Suppressor macrophage (primary cell): ENCODE measurements at places on chromosomes 2 and 18.

GRCh38 chr2:55856936-55857335 is 66.6 kb downstream of the EFEMP1 start:
- no peak for DNase-seq

DNA sequence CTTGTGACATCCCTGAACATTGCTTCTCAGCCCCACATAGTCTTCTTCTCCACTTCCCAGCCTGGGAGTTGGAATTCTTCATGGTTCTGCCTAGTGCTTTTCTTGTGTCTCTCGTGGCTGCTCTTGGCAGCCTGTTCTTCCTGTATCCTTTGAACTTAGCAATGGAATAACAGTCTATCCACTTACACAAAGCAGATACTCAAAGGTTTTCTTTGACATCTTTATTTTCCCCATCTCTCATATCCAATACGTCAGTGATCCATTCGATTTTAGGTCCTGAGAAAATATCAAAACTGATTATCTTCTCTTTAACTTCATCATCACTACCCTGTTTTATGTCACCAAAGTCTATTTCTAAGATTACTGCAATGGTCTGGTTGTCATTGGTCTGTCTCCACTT is 1091.2 kb upstream of the PIK3C3 start:
- no peak for DNase-seq

GRCh38 chr2:43984533-43984932 is 11.3 kb downstream of the LRPPRC start:
- DNase-seq, result no peak

DNA sequence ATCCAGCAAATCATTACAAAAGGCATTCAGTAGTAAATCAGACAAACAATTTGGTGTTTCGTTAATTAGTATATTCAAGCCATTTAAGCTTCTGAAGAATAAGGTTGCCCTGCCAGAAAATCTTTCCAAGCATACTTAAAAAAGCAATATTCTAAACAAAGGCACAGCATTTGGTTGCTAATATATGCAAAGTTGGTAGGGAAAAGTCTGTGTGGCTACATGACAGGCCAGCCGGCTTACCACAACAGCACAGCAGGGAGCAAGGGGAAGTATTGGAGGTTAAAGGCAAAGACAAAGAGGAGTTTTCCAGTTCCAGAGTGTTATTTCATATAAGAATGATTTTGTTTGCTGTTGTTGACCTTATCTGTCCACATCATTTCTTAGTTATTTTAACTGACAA is 282.3 kb downstream of the MBD5 start:
- DNase-seq, result no peak

DNA sequence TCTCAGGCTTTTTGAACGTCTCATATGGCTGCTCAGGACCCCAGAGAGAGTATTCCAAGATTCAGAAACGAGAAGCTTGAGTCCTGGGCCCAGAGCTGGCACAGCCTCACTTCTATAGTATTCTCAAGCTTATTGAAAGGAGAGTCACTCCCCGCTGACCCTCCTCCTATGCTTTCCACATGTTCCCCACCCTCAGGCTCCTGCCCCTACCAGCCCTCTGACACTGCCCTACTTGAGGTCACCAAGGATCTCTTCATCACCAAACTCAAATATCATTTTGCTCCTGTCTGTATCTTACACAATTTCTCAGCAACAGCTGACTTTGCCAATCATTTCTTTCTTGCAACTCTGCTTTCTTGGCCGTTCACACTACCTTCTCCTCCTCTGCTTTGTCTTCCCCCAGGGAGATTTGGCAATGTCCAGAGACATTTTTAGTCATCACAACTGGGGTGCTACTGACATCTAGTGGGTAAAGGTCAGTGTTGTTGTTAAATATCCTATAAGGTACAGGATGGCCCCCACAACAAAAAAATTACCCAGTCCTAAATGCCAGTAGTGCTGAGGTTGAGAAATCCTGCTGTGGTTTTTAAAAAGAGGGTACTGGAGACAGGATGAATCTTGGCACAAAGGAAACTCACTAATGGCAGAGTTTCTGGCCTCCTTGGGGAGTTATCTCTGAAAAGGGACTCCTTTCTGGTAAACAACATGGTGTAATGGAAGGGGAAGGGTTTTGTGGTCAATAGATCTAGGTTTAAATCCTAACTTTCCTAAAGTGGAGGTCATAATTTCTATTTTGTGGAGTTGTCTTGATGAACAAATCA is 26.9 kb upstream of the INSIG2 start:
- peak; percentile 91 for DNase-seq

DNA sequence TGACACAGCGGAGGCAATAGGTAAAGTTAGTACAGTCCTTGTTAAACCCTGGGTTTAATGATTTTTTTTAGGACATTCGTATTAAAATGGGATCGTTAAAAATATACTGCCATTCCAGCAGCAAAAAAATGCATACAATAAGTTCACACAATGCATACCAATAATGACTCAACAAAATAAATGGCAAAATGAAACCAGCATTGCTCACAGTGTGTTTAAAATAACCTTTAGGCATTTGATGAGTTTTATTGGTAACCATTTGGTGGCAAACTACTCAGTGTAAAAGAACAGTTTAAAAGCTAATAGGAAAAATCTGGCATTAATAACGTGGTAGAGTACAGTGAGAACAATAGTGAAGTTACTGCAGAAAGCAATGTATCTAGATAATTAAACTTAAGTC is 539.0 kb upstream of the PIK3C3 start:
- DNase-seq, result no peak

GRCh38 chr18:32803568-32803967 is 30.7 kb upstream of the KLHL14 start:
- DNase-seq, result no peak

DNA sequence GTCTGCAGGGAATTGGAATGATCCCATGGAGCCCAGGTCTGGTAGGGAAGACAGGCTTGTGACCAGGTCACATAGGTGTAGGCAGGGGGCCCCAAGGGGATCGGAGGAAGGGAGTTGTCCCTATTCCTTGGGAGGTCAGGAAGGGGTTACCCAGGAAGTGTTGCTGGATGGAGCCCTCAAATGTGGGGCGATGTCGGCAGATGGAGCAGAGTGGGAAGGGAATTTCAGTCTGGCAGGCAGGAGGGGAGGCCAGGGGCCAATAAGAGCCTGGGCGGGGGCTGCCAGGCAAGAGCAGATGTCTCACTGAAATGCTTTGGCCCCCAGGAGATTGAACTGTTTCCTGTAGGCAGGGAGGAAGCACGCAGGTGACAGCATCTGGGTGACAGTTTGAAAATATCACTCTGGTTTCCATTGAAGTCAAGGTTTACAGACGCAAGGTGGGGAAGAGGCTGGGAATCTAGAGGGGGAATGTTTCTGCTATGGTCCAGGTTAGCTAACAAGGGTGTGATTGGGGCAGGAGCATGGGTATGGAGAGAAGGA is 81.5 kb upstream of the SMAD2 start:
- no peak for DNase-seq

- peak; percentile 85 for DNase-seq
Observed at GRCh38 chr2:229445019-229445418, 173.9 kb upstream of the PID1 start.

DNA sequence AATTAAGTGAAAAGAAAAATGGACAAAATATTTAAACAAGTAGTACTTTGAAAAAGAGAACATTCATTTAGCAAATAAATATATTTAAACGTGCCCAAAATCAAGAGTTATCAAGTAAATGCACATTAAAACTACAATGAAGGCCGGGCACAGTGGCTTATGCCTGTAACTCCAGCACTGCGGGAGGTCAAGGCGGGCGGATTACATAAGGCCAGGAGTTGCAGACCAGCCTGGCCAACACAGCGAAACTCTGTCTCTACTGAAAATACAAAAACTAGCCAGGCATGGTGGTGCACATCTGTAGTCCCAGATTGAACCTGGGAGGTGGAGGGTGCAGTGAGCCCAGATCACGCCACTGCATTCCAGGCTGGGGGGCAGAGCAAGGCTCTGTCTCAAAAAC is 9.8 kb downstream of the STAM2 start:
- no peak for DNase-seq

DNA sequence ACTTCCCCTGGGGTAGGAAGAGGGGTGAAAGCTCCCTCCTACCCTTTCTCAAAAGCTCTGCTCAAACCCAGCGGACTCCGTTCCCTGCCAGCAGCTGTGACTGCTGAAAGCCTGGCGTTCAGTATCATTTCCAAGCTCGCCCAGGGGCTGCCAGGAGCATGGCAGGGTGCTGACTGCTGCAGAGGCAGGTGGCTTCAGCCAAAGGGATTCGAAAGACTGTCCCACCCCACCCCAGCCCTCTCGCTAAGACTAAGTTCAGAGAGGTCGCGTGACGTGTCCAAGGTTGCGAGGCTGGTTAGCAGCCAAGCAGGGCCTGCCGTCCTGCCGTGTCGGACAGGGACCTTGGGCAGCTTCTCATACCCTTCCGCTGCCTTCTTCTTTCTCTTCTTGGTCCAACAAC is 72.3 kb upstream of the RAB12 start:
- DNase-seq, result no peak

DNA sequence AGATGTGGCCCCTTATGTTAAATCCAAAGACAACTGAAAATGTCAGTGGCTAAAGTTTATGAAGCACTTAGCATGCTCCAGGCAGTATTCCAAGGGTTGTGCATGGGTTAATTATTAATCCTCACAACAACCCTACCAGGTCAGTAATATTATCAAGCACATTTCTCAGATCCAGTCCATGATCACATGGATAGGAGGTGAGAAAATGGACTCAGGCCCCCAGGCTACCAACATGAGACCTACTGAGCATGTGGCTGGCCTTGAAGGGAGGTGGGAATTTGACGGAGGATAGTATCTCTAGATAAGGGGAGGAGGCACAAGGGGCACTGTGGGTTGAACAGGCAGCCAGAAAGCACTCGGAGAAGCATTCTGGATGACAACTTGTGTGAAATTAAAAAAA is 412.0 kb downstream of the MEIS1 start:
- no peak for DNase-seq

- no peak for DNase-seq
Observed at GRCh38 chr2:225620227-225620626, 220.7 kb downstream of the NYAP2 start.

- DNase-seq, result no peak
Observed at GRCh38 chr18:340044-340443, 72.2 kb upstream of the THOC1 start.

DNA sequence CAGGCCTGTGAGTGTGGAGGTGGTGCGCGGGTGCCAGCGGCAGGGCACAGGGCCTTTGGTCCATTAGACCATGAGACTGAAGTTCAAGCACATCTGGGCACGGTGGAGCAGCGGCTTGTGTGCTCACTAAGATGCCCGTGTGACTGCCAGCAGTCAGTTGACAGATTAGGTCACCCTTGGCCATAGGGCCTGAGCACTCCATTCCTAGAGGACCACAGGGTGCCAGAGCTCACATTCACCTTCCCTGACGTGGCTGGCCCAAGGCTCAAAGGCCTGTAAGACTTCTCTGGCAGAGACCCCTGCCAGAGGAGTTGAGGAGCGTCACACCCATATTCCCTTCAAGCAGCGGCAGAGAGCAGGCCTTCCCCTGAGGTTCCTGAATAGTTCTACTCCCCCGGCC is 650 bp downstream of the LHCGR start:
- no peak for DNase-seq

DNA sequence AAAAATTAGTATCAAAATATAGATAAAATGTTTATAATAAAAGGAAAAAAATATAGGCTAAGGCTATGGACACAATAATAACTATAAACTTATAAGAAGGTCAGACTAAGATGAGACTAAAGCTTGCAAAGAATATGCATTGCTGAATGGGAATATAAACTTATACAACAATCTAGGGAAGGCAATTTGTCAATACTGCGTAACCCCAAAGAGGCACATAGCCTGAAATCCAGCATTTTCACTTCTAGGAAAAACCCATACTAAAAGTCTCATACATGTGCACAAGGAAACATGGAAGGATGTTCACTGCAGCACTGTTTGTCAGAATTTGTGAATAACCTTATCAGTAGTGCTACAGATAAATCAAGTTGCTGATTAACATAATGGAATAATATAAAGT is 45.5 kb downstream of the FANCL start:
- DNase-seq, result no peak

DNA sequence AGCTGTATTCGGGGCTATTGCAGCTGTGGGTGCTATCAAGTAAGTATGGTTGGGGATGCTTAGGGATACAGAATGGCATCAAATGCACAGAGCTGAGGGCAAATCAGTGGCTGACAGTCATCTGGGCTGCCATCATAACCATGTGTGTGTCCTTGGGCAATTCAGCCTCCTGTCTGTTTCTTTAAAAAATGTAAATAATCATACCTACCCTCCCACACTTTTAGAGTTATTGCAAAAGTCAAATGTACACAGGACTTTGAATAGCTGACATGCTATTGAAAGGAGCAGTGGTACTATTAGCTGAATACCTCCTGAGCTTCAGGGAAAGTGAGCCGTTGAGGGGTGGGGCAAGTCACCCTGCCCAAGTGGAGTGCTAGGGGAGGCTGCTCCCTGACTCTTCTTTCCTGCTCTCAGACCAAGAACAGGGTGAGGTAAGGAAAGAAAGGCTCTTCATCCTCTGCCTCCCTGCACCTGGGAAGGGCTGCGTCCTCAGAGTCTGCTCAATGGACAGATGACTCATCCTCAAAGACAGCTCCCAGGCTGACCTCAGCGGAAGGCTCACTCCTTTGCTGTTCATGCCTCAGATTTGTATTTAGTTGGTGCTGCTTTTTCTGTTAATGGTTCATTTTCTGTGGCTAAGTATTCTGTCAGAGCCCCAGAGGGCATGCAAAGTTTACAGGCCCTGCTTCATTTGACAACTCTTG is 54.9 kb upstream of the BZW1 start:
- DNase-seq, result no peak

- peak; percentile 89 for DNase-seq
Observed at GRCh38 chr2:231315896-231316295, 79.6 kb upstream of the B3GNT7 start.

DNA sequence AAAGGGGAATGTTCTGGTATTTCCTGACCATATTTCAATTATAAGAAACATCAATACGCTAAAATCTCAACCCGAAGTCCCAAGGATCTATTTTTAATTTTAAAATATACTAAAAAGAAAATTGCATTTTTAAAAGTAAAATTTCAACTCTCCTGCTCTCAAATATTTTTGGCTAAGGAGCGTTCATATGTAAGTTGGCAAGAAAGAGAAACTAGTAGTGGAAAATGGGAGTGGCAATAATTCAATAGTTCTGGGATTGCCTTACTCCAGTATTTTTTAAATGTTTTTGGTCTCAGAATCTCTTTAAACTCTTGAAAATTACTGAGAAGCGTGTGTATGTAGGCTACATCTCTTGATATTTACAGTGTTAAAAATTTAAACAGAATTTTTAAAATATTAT is 72.7 kb downstream of the ACVR1 start:
- DNase-seq, result no peak

- no peak for DNase-seq
Observed at GRCh38 chr18:13477147-13477683, 249.1 kb downstream of the FAM210A start.

GRCh38 chr2:197969391-197969893 is 165.0 kb downstream of the PLCL1 start:
- DNase-seq, result no peak
